ENCODE measurements at places on chromosomes 16 and 17. TPM values are rescaled to one million over a fixed set of nuclear protein-coding genes. Genes with fewer than 3 reads are reported as not detected.

Gene TMEM238L
- total RNA-seq: not detected

Gene GFAP
- 318 TPM for total RNA-seq

Gene CPNE7
- total RNA-seq: 8.8 TPM

Gene ALOX15B
- total RNA-seq: not detected

GRCh38 chr16:78353640-78354275, 254.3 kb downstream of the WWOX start:
- no peak for DNase-seq

GRCh38 chr17:33522623-33523022, 229.5 kb upstream of the ASIC2 start:
- no peak for DNase-seq

GRCh38 chr17:13931800-13932460, 137.4 kb upstream of the COX10 start:
- no peak for DNase-seq

DNA sequence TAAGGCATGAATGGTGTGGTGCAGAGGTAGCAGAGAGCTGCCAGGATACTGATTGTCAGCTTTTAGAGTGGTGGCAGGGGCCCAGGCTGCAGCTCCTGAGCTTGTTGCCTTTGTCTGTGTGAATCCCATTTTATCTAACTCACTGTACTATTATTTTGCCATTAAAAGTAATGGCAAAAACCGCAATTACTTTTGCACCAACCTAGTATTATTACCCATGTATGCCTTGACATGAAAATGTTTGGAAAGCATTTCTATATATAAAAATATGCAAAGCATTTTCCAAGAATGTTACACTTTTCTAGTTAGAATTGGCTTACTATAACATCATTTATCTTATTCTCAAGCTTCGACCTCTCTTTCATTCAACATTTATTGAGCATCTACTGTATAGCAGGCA, 308.1 kb upstream of the MYOCD start:
- no peak for DNase-seq

DNA sequence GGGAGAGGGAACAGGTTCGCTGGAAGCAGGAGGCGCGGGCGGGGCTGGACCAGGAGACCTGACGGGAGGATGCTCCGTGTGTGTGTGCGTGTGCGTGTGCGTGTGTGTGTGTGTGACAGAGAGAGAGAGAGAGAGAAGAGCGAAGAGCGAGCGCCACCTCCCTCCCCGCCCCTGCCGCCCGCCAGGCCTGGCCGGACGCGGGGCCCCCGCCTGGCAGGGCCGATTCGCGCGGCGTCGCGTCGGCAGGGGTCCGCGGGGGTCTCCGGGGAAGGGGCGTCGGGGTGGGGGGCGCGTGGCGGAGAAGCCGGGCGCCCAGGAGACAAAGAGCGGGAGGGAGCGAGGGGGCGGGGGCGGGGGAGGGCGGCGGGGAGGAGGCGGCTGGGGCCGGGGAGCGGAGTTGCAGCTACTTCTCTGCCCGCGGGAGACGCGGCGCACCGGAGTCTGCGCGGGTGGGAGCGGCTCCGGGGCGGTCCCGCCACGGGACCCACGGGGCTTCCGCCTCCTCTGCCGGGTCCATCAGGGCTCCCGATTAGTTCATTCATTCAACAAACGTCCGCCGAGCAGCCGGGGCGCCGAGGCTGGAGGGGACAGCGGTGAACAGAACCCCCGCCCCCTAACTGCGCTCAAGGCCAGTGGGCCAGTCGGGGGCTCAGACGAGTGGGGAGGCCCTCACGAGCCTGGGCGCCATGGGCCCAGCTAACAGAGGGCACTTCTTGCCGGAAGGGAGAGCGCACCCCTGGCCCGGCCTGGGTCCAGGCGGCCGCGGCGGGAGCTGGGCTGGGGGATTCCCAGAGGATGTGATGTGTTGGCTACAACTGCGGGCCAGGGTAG, at the start of gene SAMD14:
SAMD14 (minus strand) TSS at position 433 of the 831 bp plus-strand sequence. CDS start 5,201 bp downstream, outside the sequence.
- peak; percentile 86 for DNase-seq

- DNase-seq: no peak
Observed at GRCh38 chr17:34411646-34412421, 48.8 kb upstream of the CCL1 start.
